ENCODE measurements at places on chromosomes 5 and 9.

- DNase-seq: no peak
Measured at GRCh38 chr5:133121080-133121479, 69.3 kb downstream of the HSPA4 start.

GRCh38 chr9:21616082-21616778 lies 134.1 kb upstream of the IFNE start:
- DNase-seq: no peak

GRCh38 chr5:104128348-104128747 lies 565.8 kb upstream of the NUDT12 start:
- DNase-seq: no peak

DNA sequence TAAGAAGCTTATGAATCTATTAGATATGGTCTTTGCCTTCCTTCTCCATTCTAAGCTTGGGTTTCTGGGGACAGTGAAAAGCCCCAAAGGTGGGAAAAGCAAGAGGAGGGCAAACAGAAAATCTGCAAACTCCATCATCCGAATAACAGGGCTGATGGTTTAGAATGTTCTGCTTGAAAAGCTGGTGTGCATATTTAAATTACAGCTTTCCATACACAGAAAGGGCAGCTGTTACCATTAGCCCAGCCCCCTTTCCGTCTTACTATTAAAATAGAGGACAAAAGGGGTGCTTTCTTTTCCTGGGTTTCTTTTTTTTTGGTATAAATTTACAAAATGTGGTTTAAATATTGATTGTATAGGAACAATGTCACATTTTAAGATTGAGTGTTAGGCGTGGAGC lies 22.0 kb downstream of the INSYN2B start:
- DNase-seq: no peak

DNA sequence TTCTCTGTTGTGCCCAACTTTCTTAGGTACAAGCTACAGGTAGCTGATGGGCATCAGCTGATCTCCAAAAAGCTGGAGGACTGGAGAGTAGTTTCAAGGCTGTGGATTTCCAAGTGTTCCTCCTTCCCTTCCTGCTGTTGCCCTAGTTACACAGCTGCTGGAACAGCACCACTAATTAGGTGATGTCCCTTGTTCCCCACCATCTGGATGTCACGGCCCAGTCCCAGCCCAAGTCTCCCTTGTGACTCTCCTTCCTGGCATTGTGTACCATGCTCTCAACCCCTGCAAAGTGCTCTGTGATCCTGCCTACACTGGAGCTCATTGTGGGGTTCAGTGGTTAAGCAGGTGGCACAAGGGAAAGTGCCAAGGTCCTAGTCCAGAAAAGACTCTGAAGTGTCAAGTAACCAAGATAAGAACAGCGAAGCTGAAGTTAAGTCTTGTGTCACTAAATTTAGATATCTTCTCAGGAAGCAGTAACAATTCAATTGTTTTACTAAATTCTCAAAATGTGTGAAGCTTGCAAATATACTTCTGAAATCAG lies 604.5 kb downstream of the ISL1 start:
- no peak for DNase-seq

DNA sequence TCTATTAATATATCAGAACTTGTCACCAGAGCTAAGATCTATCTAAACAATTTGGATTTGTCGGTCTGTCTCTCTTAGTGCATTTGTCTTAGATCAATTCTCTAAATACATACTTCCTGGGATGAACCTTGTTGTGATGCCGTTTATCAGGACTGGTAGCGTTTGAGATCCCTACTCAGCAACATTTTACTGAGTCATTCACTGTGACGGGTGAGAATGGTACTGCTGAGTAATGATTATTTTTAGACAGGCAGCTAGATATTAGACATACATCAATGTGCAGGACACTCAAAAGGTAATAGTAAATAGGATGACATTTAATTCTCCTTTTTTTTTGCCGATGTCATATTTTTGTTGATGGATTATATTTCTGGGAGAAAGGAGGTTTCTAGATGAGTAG lies 209.0 kb downstream of the CSNK1G3 start:
- peak; percentile 39 for DNase-seq

GRCh38 chr9:19441730-19442129 lies 32.9 kb downstream of the ACER2 start:
- DNase-seq: no peak

DNA sequence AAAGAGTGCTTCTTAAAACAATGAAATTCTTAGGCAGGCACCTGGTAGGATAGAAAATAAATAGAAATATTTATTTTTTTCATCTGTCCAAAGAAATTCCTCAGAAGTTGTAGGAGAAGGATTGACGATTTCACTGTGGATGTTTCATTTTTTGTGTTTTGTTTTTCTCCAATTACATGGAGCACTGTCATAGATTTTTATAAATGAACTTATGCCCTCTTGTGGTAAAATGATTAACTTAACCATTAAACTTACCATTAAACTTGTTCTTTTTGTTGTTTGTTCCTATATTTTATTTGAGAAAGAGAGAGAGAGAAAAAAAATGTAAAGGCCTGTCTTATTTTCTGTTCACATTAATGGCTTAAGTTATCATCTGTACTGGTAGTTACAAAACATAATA lies 339.2 kb downstream of the PRR16 start:
- DNase-seq: peak; percentile 44

DNA sequence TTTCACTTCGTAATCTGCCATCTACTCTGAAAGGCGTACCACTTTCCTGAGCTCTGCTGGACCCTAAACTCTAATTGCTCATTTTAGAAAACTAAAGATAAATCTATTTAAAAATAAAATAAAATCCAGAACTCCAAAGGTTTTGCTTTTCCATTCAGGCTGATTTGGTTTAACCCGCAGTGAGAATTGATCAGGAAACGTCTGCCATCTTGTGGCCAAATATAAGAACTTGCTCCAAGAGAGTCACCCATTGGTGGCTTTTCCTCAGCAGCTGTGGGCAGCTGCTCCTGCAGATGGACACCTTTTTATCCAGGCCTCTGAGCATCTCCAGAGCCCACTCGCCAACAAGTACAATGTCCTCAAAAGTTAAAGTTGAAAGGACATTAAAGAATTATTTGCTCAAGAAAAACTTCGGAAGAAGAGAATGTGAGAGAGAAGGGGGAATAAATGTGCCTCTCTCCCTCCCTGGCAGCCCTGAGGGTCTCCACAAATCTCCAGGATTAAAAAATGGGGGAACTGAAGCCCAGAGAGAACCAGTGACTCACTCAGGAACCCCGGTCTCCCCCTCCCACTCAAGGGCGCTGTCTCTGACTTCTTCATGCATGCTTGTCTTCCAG lies 4.1 kb downstream of the SAXO1 start:
- DNase-seq: peak; percentile 43

DNA sequence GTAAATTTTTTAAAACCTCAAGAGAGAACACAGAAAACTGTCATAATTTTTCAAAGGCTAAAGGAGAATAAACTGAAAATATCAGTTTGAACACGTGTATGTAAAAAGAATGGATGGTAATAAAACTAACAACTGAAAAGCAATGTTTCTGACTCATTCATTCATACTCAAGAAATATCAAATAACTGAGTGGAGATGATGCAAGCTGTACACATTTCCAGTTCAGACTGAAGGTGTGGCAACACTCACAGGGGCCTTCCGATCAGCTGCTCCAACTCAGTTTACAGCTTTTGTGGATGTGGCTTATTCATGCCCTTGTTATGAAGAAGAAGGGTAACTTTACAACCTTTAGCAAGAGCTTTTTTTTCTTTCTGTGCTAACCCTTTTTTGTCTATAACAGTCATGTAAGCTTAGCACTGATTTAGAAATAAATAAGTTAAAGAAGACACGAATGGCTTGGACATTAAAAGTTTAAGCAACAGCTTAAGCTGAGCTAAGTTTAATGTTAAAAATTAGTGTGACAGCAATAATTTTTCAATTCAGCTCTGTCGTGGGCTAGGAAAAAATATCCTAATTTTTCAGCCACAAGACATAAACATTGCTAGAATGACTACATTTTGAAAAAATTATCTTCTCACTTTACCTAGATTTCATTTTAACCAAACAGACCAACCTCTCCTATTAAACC lies 453.5 kb downstream of the RAB3C start:
- DNase-seq: peak; percentile 54

- no peak for DNase-seq
Measured at GRCh38 chr5:78992146-78992545, 7.0 kb upstream of the ARSB start.

Data from common myeloid progenitor, CD34-positive (primary cell).